ENCODE measurements at places on chromosomes 7 and 10. TPM values are rescaled to one million over a fixed set of nuclear protein-coding genes. Genes with fewer than 3 reads are reported as not detected.

DNA sequence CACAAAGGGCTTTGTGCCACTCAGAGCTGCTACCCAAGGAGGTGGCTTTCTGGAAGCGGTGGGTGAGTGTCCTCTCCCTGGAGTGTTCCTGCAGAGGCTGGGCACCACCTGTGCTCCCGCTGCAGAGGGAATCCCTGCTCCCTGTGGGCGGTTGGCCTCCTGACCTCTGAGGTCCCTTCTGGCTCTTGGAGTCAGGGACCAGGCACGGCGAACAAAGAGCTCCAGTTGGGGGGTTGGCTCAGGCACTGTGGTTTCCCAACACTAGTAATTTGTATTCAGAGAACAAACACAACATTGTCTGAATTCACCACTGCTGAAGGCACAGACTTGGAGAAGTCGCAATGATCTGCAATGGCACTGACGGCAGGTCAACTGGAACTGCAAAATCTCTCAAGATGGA lies 328.9 kb downstream of the PRPF18 start:
- DNase-seq = no peak

GRCh38 chr10:32692174-32692573 lies 246.2 kb downstream of the CCDC7 start:
- DNase-seq = no peak

SPDYE2 gene
- not detected for total RNA-seq

DNA sequence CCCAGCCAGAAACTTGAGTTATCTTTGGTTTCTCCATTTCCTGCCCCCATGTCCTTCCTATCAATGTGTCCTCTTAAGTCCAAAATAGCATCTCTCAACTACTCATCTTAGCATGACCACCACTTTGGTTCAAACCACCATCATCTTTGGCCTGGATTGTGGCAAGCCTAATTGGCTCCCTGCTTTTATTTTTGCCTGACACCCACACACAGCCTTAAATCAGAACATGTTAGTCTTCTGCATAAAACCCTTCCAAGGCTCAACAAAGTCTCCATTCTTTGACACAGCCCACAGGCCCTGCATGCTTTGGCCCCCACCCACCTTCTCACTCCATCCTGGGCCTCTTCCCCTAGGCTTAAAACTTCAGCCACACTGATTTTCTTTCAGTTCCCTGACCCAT lies 2.0 kb upstream of the TSPAN14 start:
- DNase-seq = no peak

TMEM184A gene
- total RNA-seq = not detected

DNAJC12 gene
- total RNA-seq = 3.2 TPM

DNA sequence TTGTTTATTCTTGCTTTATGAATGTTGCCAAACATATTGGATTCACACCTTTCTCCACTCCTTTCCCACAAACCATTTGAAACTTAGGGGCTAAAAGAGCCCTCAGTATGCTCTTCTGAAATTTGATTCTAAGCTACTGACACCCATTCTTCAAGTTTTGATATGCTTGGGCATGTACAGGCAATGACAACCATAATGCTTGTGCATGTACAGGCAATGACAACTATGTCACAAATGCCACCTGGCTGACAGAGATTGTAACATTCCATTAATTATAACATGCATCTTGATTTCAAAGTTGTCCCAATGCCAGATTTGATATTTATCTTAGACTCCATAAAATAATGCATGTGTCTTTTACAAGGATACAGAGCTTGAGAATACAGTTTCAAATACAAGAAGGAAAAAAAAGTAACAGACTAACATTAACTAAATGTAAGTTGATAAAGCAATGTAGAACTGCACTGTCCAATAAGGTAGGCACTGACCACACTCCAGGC lies 17.5 kb upstream of the CDK1 start:
- DNase-seq = no peak

GRCh38 chr10:97444212-97444611 lies 1.6 kb downstream of the EXOSC1 start:
- no peak for DNase-seq

UNCX gene
- total RNA-seq = not detected

DNA sequence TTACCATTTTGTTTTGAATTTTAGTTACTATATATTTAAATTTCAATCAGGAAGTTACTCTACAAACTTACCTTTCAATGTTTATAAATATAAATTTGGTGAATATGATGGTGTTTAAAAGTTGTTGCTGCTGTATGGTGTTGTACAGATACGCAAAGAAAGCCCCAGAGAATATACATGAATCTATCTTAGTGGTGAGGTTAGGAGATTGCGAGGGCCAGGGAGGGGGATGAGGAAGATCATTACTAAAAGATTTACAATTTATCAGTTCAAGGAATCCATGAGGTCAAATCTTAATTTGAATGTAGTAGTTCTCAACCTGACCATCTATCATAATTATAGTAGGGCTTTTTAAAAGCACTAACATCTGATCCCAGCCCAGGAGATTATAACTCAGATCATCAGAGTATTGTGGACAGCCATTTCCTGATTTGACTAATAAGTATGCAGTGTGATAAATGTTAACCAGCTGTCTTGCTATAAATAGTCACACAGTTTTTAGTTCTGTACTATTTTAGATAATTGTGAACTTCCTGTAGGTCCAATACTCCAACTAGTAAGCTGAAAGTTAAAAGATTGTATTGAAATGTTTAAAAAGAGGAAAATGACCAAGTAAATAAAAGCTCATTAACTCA lies 23.6 kb downstream of the FAM3C start:
- no peak for DNase-seq

DNA sequence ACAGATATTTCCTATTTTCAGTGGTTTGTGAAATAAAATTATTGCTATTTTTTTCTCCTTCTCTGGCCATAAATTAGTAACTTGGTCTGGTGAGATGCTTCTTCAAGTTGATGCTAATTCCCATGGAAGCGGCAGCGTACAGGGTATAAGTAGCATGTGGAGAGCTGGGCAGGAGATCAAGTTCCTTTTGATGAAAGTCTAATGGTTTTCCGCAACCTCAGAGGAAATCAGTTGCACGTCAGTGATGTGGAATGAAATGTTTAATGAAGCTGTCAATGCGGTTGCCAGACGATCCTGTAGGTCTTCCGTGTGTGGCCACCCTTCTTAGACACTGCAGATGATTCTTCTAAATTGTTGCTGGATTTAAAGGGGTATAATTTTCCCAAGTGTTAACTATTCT lies 236.4 kb upstream of the GRM3 start:
- no peak for DNase-seq

PSAP gene
- 653 TPM for total RNA-seq

DNA sequence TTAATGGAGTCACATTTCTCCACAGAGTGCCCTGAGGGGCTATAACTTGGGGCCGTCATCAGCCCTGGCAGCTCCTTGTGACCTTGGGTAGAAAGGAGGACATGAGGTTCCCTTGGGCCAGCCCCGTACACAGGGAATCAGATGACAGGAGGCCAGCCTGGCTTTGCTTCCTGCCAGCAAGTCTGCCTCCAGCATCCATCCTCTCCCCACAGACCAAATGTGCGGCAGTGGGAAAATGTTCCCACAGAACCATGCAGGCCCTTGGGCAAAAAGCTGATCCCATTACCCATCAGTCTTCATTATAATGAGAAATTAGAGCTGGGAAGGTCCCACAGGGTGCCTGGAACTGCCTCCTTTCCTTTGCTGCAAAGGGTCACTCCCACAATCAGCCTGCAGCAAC lies 908.3 kb downstream of the GRID1 start:
- no peak for DNase-seq
